Left ventricle myocardium inferior (tissue), 1 donor: ENCODE measurements at places on chromosomes 6 and 20.

DNA sequence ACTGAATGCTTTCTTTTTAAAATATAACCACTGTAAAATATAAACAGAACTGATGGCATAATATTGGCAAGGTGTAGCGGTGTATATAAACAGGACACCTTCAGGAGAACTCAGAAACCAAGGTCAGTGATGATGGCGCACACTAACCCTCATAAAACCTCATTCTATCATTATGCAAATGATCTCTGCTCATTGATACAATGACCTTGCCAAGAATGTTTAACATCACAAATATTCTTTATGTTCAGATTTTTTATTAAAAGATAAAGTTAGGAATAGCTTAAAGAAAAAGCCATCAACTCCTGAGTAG, 48.6 kb upstream of the DST start:
- no peak for DNase-seq

- no peak for DNase-seq
Observed at GRCh38 chr6:35164277-35164676, 23.1 kb upstream of the TCP11 start.

DNA sequence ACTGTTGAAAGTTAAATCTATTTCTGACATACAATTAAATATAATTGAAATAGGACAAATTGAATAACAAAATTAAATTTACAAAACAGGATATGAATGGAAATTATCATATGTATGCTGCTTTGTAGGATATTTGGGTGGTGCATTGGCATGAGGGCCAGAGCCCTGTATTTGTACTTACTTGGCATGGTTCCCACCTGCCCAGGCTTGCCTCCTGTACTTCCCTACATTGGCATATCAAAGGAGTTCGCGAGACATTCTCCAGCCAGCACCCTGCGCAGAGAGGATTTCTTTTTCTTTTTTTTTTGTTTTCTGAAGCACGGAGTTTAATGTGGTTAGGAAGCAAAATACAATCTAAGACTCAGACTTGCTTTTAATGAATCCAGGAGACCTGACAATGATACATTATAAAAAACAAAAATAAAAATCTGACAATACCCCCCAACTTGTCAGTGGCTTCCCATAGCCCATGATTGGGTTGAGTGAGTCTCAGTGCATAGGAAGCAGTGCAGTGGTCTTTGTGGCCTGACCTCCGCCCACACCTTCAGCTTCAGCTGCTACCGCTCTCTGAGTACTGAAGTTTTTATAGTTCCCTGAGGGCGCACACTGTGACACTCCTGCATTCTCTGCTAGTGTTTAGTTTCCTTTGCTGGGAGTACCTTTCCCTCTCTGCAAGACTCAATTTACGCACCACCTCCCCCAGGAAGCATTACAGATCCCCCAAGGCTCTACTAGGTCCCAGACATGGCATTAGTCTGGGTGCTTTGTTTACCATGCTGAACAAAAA, 440.8 kb downstream of the UTRN start:
- DNase-seq: peak; percentile 21

- DNase-seq: no peak
Observed at GRCh38 chr20:57092900-57093530, 173.4 kb downstream of the BMP7 start.

DNA sequence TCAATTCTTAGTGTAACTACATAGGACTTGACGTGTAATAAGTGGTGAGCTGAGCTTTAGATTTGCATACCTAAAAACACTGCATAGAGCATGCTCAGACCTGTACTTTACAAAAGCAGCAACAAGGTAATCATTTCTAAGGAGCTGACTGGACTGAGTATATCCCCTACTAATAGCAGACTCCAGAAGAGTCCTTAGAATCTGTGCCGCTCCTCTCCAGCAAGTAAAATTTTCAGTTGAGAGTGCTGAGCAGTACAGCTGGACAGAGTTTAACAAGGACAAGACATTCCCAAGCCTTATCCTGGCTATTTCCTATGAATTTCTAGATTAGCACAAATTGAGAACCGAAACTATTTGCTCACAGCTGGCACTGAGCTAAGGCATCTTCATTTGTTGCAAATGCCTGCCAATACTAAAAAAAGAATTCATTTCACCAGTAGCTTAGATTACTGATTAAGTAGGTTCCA, 26.1 kb upstream of the KLHL31 start:
- no peak for DNase-seq

- DNase-seq: no peak
Observed at GRCh38 chr20:22576733-22577514, 7.4 kb downstream of the FOXA2 start.
